ENCODE measurements at places on chromosomes 1 and 21.
A peak's percentile ranks its signal among the peaks of the same experiment; 100 is the strongest.

- DNase-seq: no peak
Observed at GRCh38 chr21:15552914-15553494, 176.8 kb upstream of the USP25 start.

DNA sequence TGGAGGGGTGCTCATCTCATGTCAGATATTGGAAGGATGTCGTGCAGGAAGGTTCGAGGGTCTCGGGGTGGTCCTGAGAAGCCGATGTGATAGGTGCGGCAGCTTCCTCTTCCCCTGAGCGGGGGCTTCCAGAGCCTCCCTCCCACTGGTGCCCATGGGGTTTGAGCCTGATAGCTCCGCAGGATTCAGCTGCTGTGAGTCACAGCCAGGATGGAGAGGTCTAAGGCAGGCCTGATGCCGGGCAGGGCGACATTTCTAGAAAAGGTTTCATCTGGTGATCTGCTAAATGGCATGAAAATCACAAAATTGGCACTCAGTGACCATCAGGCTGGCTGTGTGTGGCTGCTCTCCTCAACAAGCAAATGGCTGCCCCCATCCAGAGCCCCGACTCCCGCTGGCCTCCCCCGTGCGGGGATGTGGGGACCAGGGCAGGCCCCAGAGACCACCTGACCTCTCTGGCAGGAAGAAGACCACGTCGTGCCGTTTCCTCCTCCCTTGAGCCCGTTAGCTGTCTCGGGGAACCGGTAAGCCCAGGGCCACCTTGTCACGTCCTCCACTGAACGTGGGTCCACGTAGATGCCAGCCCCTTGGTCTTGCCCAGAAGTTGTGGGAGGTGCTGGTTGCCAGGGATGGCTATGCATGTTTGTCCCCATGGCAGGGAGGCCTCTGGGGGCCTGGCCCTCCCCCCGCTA lies 66.1 kb downstream of the SKI start:
- no peak for DNase-seq

DNA sequence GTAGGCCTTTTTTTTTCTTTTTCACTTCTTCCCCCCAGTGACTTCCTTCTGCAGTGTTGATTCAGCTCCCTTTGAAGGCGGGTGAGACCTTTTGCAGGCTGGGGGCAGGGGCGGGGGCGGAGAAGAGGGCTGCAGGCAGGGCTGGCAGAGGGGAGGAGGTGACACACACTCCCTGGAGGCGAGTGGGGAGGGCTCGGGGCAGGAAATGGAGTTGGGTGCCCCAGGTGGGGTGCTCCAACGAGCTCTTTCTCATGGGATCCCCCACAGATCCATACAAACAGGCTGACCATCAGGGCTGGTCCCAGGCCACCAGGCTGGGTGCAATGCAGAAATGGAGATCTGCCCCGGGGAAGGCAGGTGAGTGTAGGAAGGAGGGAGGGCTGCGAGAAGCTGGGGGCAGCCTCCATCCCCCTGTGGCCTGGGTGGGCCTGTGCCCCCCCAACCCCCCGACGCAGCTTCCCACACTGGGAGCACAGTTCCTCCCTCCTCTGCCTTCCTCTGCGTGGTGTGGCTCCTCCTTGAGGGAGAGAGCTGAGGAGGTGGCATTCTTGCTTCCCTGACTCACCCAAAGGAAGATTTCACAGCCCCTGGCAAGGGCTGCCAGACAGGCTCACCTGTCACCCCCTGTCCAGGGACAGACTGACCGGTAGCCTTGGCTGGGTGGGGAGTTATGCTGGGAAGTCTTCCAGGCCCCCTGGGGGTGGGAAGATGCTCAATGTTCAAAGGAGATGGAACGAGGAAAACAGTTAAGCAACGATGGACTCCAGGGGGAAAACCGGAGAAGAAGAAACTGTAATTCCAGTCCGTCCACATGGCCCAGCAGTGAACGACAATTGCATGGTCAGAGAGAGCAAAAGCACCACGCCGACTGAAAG lies 7.1 kb upstream of the ITGB2 start:
- DNase-seq: no peak

DNA sequence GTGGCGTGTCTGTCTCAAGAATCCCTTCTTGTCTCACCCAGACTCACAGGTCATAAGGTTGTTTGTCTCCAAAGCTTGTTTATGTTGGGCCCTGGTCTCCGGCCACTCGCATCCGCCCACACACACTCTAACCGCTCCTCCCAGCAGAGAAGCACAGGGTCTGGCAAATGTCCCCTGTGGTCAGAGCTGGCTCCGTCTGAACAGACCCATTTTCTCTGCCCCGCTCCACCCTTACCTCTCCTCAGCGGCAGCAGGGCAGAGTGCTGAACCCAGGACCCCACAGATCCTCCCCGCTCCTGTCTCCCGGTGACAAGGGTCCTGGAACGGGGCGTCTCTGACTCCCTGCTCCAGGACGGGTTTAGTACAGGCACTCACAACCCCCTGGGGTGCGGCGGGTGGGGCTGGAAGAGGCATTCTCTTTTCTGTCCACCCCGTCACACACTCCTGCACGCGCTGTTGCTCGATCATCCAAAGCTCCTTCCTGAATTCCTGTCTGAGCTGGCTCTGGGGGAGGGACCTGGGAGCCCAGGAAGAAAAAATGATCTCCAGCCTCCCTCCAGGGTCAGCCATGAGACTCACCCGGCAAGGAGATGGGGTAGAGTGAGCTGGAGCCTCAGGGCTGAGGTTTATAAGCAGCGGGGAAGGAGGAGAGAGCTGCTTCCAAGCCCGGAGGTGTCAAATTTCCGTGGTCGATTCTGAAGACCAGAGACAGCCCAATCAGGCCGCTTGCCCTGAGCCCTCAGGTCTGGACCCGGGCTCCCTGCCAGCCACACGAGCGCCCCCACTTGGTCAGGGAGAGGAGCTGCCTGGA lies at the start of gene S100A13:
Gene S100A13 (minus strand): TSS at position 602 of the 811 bp plus-strand sequence. CDS start 1,033 bp downstream, outside the sequence.
- peak; percentile 41 for DNase-seq

DNA sequence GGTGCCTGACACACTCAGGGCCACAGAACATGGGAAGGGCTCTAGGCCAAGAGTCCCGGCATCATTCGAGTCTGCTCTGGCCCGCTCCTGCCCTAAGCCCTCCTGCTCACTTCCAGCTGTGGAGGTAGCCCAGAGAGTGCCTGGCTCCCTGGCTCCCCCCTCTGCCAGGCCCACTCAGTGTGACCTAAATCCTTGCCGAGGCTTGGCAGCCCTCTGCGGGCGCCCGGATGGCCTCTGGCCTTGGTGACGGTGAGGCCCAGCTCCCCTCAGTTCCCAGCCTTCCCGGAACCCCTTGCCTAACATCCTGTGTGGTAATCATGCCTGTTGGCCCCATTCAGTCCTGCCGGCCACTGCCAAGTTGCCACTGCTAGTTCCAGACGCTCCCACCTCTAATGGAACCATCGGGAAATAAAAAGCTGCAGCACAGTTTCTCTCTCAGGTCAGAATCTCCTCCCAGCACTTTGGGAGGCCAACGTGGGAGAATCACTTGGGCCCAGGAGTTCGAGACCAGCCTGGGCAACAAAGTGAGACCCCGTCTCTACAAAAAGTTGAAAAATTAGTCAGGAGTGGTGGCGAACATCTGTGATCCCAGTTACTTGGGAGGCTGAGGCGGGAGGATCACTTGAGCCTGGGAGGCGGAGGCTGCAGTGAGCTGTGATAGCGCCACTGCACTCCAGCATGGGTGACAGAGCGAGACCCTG lies 1.2 kb upstream of the H6PD start:
- no peak for DNase-seq

GRCh38 chr1:24996983-24997893 lies 67.2 kb upstream of the RUNX3 start:
- DNase-seq: no peak

DNA sequence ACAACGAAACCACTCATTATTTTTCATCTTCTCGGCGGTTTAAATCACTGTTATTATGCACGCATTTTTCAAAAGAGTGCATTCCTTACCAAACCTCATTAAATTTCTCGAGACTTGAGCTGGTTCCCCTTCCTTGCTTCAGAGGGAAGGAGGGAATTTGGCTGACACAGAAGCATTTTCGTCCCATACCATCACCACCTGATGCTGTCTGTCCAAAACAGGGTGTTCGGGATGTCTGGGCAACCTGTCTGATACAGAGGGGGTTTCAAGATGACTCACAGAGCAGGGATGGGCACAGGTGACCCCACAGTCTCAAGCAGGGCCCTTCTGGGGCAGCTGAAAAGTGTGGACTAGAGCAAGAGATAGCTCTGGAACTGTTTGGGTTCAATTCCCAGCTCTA lies 12.3 kb upstream of the RCC2 start:
- no peak for DNase-seq

- no peak for DNase-seq
Observed at GRCh38 chr1:216847397-216848036, 124.3 kb upstream of the ESRRG start.

GRCh38 chr1:77539519-77540142 lies 142.8 kb downstream of the ZZZ3 start:
- peak; percentile 42 for DNase-seq

GRCh38 chr1:72649991-72650390 lies 367.7 kb upstream of the NEGR1 start:
- no peak for DNase-seq

- no peak for DNase-seq
Observed at GRCh38 chr1:27609210-27609555, 5.2 kb upstream of the AHDC1 start.

DNA sequence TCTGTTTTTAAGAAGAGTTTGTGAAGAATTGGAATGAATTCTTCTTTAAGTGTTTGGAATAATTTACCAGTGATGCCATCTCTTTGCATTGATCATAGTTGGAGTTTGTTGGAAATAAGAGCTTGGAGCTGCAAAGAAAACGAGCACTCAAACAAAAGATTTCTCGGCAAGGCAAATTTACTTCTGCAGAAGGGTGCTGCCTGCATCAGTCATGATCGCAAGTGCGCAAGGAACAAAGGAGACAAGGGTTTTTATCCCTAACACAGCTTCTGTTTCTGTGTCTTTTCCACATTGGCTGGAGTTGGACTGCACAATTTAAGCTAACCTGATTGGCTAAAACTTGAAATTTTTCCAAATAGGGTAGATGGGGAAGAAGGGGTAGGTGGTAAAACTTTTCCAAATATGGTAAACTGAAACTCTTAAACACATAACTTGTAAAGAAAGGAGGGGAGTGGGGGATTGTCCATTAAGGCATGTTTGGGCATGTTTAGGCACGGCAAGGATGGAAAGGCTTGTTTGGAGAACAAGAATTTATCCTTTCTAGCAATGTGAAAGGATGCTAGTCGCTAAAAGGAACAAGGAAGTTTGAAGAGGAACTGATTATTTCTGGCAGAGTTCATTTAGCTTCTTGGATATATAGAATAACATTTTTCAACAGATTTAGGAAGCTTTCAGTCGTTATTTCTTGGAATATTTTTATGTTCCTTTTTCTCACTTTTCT lies 3.5 kb upstream of the AADACL4 start:
- no peak for DNase-seq

- DNase-seq: no peak
Observed at GRCh38 chr1:13550663-13551062, 33.0 kb upstream of the PDPN start.

- DNase-seq: no peak
Observed at GRCh38 chr1:64983110-64983509, 16.8 kb upstream of the JAK1 start.

- peak; percentile 78 for DNase-seq
Observed at GRCh38 chr1:223845037-223845809, 524 bp downstream of the TP53BP2 start.

GRCh38 chr1:170247751-170248521 lies 102.2 kb downstream of the NTMT2 start:
- no peak for DNase-seq
